ENCODE measurements at places on chromosomes 2 and 18.

- DNase-seq: no peak
Measured at GRCh38 chr18:40159141-40160017, 1795.7 kb upstream of the PIK3C3 start.

DNA sequence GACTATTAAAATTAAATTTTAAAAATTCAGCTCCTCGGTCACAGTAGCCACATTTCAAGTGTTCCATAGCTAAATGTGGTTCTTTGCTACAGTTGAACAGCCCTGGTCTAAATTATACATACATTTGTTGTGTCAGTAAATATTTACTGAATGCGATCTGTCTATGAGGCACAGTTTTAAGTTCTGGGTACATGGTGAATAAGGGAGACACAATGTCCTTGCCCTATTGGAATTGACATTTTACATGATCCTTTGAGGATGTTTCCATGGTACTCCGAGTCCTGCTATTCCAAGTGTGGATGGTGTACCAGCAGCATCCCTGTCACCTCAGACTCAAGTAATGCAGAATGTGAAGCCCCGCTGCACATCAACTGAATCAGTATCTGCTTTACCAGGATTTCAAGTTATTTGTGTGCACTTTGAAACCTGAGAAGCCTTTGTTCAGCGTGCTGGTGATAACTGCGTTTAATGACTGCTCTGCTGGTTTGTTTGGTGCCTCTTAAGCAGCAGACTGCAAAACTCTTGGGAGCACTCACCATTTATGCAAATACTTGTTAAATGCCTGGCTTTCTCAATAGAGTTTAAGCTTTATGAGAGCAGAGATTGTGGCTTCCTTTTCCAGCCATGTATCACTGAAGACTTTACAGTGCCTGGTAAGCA is 1.5 kb downstream of the GALNT1 start:
- no peak for DNase-seq

DNA sequence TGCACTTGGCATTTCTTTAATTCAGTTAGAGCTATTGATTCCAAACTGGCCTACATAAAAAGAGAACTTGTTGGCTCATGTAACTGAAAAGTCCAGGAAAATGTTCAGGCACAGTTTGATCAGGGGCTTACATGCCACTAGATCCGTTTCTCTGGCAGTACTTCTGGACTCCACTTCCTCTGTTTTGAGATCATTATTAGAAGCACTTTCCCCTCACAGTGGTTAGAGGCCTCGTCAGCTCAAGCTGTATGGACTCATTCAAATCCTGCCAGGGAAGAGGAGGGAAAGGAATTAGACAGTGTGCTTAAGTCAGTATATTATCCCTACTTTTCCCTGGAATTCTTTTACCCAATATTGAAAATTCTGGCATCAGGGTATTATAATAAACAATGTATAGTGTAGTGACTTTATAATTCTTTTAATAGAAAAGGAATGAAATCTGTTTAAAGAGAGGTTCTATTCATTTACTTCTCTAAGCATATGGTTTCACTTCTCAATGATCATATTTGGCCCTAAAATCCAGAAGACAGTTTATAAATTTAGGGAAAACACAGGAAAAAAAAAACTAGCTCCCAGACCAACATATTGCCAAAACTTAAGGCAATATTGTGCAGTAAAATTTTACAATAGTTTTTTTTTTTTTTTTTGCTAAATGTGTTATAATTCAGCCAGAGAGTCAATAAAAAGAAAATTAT is 92.0 kb downstream of the ARMC9 start:
- no peak for DNase-seq

DNA sequence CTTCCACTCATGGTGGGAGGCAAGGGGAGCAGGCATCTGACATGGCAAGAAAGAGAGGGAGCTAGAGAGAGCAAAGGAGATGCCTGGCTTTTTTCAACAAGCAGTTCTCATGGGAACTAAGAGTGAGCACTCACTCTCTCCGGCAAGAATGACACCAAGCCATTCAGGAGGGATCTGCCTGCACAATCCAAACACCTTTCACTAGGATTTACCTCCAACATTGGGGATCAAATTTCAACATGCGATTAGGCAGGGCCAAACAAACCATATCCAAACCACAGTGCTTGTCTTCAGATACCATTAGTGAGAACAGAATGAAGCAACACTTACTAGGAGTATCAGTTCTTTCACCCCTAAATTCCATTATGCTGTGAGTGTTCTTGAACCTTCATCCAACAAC is 77.3 kb downstream of the FIGN start:
- DNase-seq: no peak

GRCh38 chr2:146927080-146927711 is 917.6 kb upstream of the ACVR2A start:
- no peak for DNase-seq

DNA sequence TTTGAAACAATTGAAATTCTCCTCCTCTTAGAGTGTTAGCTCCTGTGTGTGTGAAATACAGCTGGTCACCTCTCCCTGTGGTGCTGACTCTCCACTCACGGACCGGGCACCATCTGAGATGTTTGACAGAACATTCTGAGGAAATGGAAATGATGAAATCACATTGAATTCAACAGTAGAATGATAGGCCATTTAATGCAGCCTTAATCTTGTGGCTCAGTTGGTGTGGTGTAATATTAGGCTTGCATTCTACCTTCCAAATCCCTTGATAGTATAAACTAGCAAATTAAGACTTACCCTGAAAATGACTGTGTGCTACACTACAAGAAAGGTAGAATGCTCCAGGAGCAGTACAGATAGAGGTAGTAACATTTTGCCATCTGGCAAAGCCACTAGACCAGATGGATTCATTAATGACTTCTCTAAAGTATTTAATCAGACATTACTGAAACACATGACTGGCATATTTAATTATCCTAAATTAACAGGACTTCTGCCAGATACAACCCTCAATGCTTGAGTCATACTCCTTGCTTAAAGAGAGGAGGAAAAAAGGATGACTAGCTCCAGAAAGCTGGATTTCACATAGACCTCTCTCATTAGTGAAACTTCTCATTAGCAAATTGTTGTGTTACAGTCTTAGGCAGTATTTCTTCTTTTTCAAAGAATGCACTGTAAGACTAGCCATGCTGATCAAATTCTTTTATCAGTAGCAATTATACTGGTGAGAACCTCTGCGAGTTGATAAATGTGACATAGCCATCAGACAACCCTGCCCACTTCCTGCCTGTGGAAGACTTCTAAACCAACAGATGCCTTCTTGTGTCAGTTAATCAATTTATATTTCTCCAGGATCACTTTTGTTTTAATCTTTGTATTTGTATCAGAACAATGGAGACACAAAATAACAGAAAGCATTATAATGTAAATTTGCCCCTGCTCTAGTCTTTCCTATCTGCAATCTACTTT is 80.6 kb downstream of the EML6 start:
- DNase-seq: no peak

DNA sequence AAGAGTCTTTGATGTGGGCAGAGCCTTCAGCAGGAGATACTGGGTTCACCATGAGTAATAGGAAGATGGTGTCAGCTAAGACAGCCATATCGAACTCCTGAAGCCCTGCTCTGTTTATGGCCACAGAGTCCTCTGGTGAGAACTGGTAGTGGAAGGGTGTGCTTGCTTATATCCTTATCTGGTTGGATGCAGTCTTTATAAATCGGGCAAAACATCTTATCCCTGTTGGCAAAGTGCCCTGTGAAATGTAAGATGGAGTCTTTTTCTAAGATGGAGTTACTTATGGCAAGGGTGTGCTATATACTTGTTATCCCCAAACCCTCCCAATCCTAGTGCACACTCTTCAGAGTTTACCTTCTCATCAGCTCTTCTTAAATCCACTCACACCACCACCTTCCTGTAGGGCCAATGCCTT is 190.8 kb upstream of the PARD3B start:
- DNase-seq: no peak

GRCh38 chr2:163733301-163733938 is 2.4 kb downstream of the FIGN start:
- DNase-seq: no peak

GRCh38 chr2:106030287-106031268 is 163.5 kb downstream of the UXS1 start:
- no peak for DNase-seq

DNA sequence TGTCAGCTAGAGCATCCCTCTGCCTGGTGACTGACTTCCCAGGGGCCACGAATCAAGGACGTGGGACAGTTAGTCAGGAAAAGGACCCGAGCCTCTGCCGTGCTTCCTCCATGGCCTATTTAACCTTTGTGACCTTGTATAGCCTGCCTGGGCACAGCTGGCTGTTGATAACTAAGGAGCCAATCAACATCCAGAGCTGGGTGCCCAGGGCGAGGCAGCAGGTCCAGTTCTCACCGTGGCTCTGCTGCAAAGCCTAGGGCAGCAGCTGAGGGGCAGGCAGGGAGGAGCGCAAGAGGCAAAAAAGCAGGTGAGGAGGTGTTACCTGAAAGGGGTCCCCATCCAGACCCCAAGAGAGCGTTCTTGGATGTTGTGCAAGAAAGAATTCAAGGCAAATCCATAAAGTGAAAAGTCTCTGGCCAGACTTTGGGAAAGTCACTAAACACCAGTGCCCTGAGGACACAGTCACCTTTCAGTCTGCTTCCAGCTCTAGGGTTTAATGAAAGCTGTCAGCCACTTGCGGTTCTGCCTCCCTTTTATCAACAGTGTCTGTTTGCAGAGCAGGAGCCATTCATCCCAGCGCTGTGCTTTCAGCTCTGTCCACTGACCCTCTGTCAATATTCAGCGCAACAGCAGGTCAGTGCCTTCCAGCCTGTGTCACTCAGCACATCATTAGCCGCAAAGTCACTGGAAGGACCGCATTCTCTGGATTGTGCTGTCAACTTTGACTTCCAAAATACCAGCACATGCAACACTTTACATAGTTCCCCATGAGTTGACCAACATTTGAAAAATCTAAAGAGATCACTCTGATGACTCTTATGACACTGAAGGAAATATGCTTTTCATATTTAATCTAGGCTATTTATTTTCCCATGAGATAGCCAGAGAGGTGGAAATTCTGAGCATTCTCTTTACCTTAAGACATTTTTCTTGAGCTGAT is 38.6 kb upstream of the ASAP2 start:
- no peak for DNase-seq

GRCh38 chr2:415986-416610 is 128.2 kb upstream of the ALKAL2 start:
- no peak for DNase-seq

- no peak for DNase-seq
Measured at GRCh38 chr2:193556766-193557470, 1362.2 kb upstream of the TMEFF2 start.

DNA sequence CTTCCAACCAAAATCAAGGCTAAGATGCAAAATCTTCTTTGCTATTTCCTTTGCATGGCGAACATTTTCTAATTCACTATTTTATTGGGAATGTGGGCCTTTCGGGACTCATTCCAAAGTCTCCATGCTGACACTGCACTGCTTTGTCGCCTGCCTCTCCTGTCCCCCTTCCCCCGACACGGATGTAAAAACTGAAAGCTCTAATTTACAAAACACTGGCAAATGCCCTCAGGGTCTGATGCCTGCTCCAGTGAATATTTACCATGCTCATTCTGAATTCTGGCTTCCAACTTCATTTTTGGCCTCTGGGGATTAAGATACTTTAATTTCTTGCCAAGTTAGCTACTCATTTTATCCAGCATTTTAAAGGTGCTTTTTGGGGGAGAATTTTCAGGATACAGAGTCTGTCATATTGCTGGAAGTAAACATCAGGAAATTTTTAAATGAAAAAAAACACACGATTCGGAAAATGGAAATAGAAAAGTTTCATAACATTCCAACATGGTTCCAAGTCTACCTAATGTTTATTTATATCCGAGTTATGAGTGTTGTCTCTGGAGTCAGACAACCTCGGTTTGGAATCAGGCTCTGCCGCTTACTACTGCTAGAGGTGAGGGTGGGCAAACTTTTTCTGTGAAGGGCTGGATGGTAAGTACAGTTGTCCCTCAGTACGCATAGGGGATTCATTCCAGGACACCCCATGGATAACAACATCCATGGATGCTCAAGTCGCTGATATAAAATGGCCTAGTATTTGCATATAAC is 14.6 kb upstream of the LTBP1 start:
- DNase-seq: no peak

- no peak for DNase-seq
Measured at GRCh38 chr2:238321467-238321866, 1.1 kb downstream of the TRAF3IP1 start.

GRCh38 chr18:47969816-47970215 is 39.4 kb upstream of the SMAD2 start:
- no peak for DNase-seq

DNA sequence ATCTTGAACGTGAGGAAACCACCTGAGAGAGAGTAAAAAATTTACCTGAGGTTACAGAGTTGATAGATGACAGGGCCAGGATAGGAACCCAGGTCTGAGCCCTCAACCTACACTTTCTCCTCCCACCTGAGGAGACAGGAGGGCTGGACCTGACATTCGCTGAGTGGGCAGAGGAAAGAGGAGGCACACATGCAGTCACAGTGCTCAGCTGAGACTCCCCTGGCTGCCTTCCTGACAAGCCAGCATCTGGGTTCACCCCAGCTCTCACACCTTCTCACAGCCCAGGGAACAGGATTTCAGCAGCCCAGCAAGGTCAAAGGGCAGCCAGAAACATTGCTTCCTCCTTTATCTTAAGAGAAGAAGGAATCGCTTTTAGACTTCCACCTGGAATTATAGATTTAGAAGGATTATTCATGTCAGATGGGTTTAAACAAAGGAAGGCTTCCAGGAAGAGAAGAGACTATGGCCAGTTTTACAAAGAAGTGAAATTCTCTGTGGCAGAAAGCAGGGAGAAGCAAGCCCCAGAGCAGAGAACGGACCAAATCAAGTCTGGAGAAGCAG is 18.1 kb upstream of the PKDCC start:
- DNase-seq: no peak

DNA sequence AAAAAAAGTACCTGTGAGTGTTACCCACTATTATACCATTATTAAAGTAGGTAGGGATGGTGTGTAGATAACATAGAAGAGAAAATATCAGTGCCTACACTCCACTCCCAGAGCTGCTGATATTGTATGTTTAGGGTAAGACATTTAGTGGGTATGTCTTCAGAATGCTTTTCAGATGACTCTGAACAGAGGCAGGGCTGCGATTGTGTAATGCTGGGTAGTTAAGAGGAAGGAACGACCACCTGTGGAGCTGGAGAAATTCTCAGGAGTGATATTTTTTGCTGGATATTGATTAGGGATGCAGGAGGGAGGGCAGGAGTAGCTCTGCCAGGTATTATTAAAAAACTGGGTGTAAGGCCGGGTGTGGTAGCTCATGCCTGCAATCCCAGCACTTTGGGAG is 2.8 kb downstream of the CNOT11 start:
- no peak for DNase-seq

GRCh38 chr2:151410485-151410834 is 758 bp downstream of the RIF1 start:
- peak; percentile 23 for DNase-seq

- DNase-seq: no peak
Measured at GRCh38 chr2:100470898-100471514, 724 bp downstream of the NMS start.

- no peak for DNase-seq
Measured at GRCh38 chr2:204329016-204329415, 216.3 kb upstream of the PARD3B start.

DNA sequence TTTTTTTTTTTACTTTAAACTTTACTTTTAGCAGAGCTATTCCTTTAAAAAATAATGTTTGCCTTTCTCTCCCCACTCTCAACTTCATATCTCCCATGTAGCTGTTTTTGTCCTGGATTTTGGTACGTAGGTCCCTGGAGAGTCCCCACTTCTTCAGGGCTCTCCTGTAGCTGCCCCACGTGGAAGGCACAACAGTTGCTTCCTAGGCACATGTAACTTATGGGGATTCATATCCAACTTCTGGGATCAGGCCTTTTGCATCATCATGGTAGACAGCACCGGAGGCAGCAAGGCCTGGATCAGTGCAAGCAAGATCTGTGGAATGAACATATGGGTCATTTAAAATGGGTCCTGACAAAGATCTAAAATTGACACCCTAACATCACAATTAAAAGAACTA is 95.7 kb downstream of the ACAA2 start:
- no peak for DNase-seq
